Right hindlimb (tissue), 1 donor: ENCODE measurements at places on chromosomes 2 and 18.

DNA sequence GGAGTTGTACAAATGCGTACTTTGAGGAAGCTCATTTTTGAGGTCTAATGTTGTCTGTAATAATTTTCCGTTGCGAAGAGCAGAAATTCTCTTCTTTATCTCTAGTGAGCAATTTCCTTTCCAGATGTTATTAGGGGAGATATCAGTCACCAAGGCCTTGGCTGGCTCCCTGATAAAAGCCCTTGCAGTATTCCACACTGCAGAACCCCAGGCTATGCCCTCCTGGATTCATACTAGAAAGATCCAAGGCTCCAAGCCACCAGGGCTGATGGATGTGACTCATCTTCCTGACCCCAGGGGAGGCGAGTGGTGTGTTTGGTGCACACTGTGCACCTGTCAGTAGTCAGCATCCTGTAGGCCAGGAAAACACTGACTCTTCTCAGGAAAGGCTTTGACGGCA is 34.7 kb downstream of the INO80C start:
- no peak for DNase-seq

GRCh38 chr2:5921081-5921642 is 229.0 kb downstream of the SOX11 start:
- DNase-seq = no peak

DNA sequence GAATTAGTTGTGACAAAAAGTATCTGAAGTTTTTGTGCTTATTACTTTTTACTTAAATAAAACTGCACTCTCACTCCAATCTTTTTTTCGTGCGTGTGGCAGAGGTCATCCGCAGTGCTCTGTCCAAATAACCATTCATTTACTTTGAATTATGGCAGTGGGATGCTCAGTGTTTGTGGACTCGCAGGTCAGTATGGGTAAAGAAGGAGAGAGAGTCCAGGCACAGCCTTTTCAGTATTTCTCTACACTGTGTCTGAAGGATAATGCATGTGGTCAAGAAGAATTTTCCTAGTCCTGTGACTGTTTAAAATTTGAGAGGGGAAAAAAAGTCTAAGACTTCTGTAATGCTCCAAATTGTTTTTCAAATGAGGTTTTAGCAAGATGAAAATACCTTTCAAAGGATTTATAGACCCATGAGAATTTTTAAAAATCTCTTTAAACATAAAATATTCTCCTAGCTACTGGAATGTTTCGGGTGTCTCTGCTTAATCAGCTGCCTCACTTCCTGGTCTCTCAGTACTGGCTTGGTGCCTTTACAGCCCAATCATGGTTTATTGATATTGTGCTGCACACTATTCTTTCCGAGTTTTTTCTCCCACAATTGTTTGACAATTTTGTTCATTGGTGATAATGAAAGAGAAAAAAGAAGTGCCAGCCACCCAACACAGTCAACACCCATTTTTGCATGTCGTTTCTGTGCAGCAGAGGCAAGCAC is 453.2 kb downstream of the PTPRM start:
- no peak for DNase-seq

- no peak for DNase-seq
Observed at GRCh38 chr18:24868311-24868710, 407.9 kb downstream of the HRH4 start.

DNA sequence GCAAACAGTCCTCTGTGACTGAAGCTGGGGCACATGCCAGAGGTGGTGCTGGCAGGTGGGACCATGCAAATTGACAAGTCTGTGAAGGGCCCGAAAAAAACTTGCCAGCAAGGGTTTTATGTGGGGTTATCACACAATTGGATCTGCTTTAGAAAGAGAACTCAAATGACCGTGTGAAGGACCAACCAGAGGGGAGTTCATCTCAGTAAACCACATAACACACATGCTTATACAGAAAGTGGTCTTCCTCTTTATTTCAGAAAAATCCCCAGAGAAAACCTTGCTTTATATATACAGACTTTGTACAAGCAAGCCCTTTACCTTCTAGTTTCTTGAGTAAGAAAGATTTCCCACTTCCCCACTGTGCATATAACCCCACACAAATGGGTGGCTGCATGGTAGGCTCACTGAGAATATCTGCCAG is 46.7 kb downstream of the KIDINS220 start:
- DNase-seq = no peak

- DNase-seq = no peak
Observed at GRCh38 chr2:74555610-74556103, 1.1 kb downstream of the DOK1 start.

- DNase-seq = no peak
Observed at GRCh38 chr2:197504000-197504399, 3.8 kb downstream of the HSPE1 start.

- no peak for DNase-seq
Observed at GRCh38 chr2:21148718-21149117, 24.9 kb downstream of the TDRD15 start.

DNA sequence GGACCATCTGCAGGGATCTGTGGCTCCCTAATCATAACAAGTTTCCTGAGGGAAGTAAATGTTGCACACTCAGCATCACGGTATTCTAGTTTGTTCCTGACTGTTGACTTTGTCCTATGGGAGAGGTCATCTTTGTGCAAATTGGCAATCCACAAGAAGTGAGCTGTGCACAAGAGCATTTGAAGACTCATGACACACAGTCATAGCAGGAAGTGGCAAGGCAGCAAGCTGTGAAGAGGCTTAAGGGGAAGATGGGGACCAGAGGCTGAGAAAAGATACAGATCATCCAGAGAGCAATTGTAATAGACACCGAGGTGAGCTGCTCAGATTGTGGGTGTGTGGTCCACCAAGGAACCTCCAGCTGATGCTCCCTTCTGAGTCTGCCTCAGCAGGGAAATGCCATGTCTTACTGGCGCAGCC is 2.7 kb downstream of the TNP1 start:
- no peak for DNase-seq

- DNase-seq = no peak
Observed at GRCh38 chr2:112220831-112221230, 34.0 kb downstream of the ZC3H8 start.

GRCh38 chr2:192023006-192023405 is 171.7 kb downstream of the TMEFF2 start:
- DNase-seq = no peak

- no peak for DNase-seq
Observed at GRCh38 chr18:47710451-47710850, 220.0 kb downstream of the SMAD2 start.

DNA sequence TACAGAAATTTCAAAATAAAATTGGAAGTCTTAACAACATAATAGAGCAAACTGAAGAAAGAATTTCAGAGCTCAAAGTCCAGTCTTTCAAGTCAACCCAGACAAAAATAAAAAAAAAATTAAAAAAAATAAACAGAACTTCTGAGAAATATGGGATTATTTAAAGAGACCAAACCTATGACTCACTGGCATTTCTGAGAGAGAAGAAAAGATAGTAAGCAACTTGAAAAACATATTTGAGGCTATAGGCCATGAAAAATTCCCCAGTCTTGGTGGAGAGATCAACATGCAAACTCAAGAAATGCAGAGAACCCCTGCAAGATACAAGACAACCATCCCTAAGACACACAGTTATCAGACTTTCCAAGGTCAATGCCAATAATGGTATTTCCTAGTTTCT is 167.4 kb downstream of the RNF144A start:
- DNase-seq = no peak

DNA sequence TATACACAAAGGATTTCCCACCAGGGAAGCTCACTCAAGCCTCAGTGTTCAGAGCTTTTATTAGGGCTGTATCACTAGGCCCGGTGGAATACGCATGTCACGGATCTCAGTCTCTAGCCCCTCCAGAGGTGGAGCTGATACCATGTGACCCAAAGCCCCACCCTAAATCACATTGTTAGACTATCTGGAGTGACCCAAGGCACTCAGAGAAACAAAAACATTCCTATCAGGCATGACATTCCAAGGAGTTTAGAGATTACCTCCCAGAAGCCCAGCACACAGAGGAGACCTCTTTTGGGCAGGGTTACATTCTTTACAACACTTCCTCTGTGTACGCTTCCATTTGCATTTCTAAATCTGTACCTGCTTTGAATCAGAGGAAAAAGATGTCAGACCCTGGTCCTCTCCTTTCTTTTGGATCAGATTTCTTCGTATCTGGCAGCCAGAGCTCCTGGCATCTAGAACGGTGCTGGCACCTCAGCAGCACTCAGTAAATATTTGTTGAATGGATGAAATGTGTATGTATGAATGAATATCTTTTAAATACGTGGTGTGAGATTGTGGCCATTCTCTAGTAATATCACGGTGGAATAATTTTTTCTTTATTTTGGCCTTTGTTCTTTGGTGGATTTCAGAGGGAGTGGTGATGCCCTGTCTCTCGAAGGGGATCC is 37.7 kb upstream of the SMAD2 start:
- DNase-seq = no peak

DNA sequence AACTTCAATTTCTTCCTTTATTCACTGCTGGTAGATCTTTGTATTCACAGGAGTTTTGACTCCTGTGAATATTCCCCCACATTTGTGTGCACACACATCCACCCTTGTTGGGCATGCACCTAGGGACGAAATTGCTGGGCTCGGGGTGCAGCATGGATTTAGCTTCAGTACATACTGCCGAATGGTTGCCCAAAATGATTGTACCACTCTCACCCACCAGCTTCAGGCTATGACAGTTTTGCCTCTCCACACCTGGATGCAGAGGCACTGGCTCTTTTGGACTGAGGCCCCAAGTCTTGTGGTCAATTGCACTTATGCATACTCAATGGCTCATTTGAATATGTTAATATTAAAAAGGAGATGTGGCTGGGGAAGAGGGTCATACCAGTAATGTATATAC is 65.1 kb upstream of the ODC1 start:
- DNase-seq = no peak

DNA sequence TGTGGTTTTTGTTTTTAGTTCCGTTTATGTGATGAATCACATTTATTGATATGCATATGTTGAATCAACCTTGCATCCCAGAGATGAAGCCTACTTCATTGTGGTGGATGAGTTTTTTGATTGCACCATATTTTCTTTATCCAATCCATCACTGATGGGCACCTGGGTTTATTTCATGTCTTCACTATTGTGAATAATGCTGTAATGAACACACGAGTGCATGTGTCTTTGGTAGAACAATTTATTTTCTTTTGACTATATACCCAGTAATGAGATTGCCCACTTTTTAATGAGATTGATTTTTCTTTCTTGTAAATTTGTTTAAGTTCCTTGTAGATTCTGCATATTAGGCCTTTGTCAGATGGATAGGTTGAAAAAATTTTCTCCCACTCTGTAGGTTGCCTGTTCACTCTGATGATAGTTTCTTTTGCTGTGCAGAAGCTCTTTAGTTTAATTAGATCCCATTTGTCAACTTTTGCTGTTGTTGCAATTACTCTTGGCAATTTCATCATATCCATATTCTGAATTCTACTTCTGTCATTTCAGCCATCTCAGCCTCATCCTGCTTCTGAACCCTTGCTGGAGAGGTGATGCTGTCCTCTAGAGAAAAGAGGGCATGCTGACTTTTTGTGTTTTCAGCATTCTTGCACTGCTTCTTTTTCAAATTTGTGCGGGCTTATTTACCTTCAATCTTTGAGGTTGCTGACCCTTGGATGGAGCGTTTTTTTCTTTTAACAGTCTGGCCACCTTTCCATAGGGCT is 96.2 kb upstream of the CTAGE1 start:
- DNase-seq = no peak

- no peak for DNase-seq
Observed at GRCh38 chr2:165610591-165611029, 141.1 kb downstream of the CSRNP3 start.

- DNase-seq = no peak
Observed at GRCh38 chr2:102518170-102518569, 45.1 kb downstream of the SLC9A4 start.

- no peak for DNase-seq
Observed at GRCh38 chr2:73070643-73071359, 711 bp downstream of the SFXN5 start.

- no peak for DNase-seq
Observed at GRCh38 chr18:1513519-1513918, 608.8 kb downstream of the ADCYAP1 start.

DNA sequence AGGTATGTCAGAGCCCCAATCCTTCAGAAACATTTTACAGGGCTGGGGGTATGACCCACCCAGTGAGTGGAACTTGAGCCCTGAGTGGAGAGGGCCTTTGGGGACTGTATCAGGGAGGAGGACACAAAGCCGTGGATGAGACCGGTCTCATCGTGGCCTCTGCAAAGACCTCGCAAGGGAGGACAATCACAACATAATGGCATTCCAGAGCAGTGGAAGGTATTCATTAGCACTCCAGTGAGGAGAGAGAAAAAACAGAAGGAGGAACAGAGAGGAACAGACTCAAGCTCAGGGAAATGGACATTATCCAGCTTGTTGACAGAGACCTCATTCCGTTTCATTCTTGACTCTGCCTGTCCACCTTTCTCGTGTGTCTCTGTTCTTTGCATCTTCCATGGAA is 38.8 kb upstream of the CTAGE1 start:
- DNase-seq = no peak

DNA sequence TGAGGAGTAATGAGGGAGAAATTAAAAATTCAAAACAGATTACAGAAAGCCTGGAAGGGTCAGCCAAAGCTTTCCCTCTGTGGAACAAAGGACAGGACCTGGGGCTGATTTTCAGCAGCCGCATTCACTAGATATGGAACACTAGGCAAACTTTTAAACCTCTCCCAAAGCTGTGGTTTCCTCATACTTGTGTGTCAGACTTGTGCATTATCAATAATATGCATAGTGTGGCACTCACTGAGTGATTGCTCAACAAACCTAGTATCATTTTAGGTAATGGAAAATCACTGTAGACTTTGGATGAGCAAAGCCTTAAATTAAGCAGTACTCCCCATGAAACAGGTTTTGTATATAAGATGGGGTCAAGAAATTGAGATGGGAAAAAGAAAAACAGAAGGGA is 26.3 kb upstream of the IKZF2 start:
- DNase-seq = no peak

GRCh38 chr2:123912171-123912570 is 112.9 kb upstream of the CNTNAP5 start:
- DNase-seq = no peak

DNA sequence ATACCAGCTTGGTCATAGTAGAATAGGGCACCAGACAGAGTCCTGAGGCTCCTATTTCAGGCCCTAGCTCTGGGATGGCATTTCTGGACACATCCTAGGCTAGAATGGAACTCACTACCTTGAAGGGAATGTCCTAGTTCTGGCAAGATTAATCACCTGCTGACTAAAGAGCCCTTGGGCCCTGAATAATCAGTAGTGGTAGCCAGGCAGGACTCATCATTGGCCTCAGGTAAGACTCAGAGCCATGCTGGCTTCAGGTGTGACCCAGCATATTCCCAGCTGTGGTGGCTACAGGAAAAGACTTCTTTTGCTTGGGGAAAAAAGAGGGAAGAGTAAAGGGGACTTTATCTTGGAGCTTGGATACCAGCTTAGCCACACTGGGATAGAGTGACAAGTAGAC is 131.0 kb upstream of the SRD5A2 start:
- no peak for DNase-seq
